Naive thymus-derived CD4-positive, alpha-beta T cell (primary cell): ENCODE measurements at places on chromosomes 5 and 9. TPM values are rescaled to one million over a fixed set of nuclear protein-coding genes. Genes with fewer than 3 reads are reported as not detected.

DNA sequence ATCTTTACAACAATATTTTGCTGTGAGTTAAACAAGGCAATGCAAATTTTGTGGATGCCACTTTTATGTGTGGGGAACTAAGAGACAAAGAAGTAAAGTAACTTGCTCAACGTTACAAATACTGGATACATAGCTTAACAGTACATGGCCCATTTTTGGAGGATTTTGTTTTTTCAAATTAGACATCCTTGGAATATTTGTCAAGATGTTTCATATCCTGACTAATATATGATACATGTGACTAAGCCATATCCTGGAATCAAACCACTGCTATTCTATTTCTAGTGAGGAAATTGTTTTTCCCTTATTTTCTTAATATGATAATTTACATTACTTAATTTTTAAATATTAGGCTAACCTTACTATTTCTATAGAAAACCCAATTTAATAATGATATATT is 529.8 kb downstream of the DMRTA1 start:
- no peaks in the 10 kb centered on the region for H3K36me3 ChIP-seq
- no peak overlapping the region for H3K4me3 ChIP-seq
- H3K4me1 ChIP-seq, result no peaks in the 10 kb centered on the region

- DNase-seq, result no peak
- no peaks in the 10 kb centered on the region for H3K27me3 ChIP-seq
- no peaks in the 10 kb centered on the region for H3K36me3 ChIP-seq
- H3K4me1 ChIP-seq, result peaks cover 14% of the 10 kb centered on the region
- no peak overlapping the region for H3K4me3 ChIP-seq
- no peak overlapping the region for H3K27ac ChIP-seq
Observed at GRCh38 chr5:132686193-132686592, 12.4 kb downstream of the IL4 start.

DNA sequence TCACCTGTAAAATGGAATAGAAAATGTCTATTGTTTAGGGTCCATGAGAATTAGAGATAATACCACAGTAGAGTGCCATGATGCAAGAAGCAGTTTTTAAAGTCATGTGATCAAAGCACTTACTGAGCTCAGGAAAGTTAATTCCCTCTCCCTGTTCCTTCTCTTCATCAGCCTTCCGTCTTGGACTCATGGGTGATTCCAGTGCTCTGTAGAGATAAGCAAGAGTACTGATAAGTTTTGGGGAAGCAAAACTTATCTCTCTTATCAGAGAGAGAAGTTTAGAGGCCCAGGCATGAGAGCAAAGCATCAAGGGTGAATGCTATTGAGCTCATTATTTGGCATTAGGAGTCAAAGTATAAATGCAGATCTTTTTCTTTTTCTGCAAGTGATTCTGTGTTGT is 410.1 kb downstream of the AGTPBP1 start:
- no peaks in the 10 kb centered on the region for H3K4me1 ChIP-seq
- H3K4me3 ChIP-seq, result no peak overlapping the region
- H3K36me3 ChIP-seq, result no peaks in the 10 kb centered on the region
- no peak overlapping the region for H3K27ac ChIP-seq
- no peaks in the 10 kb centered on the region for H3K27me3 ChIP-seq

- H3K36me3 ChIP-seq, result no peaks in the 10 kb centered on the region
- H3K27ac ChIP-seq, result no peak overlapping the region
- DNase-seq, result no peak
- no peaks in the 10 kb centered on the region for H3K27me3 ChIP-seq
Observed at GRCh38 chr9:89637787-89638186, 33.0 kb downstream of the GADD45G start.

- H3K4me3 ChIP-seq, result no peak overlapping the region
- no peak for DNase-seq
Observed at GRCh38 chr9:16619914-16620520, 250.5 kb downstream of the BNC2 start.

GRCh38 chr5:56264417-56265025 is 31.4 kb upstream of the ANKRD55 start:
- H3K4me3 ChIP-seq, result no peak overlapping the region
- H3K4me1 ChIP-seq, result no peaks in the 10 kb centered on the region
- H3K36me3 ChIP-seq, result no peaks in the 10 kb centered on the region
- H3K27ac ChIP-seq, result no peak overlapping the region
- H3K27me3 ChIP-seq, result no peaks in the 10 kb centered on the region
- peak; percentile 9 for DNase-seq

DNA sequence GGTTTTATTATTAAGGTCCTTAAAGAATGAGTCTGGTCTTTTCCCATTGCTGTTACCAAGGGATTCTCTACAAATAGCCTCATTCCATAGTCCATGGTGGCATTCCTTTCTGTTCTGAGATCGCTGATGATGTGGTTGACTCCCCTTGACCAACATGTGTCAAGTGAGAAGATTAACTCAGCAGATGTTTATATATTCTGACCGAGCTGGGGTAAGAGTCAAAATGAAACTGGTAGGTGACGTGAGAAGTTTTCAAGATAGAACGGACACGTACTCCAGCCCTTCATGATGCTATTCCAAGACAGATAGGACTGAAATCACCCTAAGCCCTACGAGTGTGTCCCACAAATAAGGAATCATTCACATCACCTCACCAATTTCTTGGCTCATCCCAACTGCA is 155.5 kb upstream of the WWC1 start:
- DNase-seq, result no peak
- H3K4me3 ChIP-seq, result no peak overlapping the region
- H3K4me1 ChIP-seq, result no peaks in the 10 kb centered on the region
- no peaks in the 10 kb centered on the region for H3K27me3 ChIP-seq
- H3K27ac ChIP-seq, result no peak overlapping the region

DNA sequence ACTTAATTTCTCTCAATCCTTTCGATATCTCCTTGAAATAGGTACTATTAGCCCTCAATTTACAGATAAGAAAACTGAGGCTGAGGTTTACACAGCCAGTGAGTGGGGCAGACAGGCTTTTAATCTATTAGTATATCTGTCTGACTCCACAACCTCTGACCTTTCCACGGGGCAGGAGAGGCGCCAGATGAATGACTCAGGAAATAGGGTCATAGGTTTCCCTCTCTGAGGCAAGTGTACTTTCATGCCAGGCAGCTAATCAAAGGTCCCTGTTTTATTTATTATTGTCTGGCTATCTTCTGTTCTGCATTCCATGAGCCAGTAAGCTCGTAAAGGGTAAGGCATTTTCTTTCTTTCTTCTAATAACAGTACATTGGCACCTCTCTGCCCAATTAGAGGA is 79.6 kb upstream of the KLF4 start:
- H3K36me3 ChIP-seq, result no peaks in the 10 kb centered on the region
- H3K4me3 ChIP-seq, result no peak overlapping the region
- H3K4me1 ChIP-seq, result no peaks in the 10 kb centered on the region
- no peaks in the 10 kb centered on the region for H3K27me3 ChIP-seq
- no peak overlapping the region for H3K27ac ChIP-seq
- DNase-seq, result no peak

Gene DOCK8
- polyA plus RNA-seq, result 84.6 TPM

Gene GDA
- not detected for polyA plus RNA-seq

Gene ADAMTSL1
- polyA plus RNA-seq, result not detected

Gene GLRA1
- not detected for polyA plus RNA-seq

Gene PTPDC1
- polyA plus RNA-seq, result 2.5 TPM

Gene PCDHGB4
- polyA plus RNA-seq, result not detected
